H4 (cell line): ENCODE measurements at places on chromosomes 4 and X.

- DNase-seq = no peak
Measured at GRCh38 chr4:48380583-48381167, 39.3 kb downstream of the SLAIN2 start.

- no peak for DNase-seq
Measured at GRCh38 chr4:149512501-149512900, 303.1 kb downstream of the IQCM start.

DNA sequence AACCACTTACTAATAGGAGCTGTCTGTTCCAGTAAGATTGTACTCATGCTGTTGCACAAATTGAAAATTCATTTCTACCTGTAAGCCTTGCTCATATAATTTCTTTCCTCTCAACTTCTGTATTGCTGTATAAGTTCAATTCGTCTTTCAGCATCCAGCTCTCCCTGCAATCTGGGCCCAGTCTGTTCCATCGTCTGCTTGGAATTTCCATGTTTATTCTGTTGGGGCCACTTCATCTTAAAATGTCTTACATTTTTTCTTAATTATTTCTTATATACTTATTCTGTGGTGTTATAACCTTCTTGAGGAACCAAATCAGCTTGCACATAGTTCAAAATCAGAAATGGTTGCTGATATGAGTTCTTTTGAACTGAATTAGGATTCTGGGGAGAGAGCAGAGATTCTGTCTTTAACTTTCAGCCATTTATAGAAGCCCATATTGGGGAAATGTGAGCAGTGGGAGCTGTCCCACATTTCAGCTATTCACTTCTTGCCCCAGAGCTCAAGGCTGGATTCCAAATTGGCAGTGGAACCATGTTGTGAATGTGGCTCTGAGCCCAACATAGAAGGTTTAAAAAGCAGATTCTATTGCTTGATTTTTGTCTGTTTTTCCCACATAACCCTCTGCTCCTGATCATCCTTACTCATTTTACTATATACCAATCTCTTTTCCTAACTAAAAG is 291.9 kb downstream of the BMPR1B start:
- no peak for DNase-seq

GRCh38 chr4:181619651-181620050 is 623.6 kb upstream of the TENM3 start:
- no peak for DNase-seq
